Right renal cortex interstitium (tissue), 3 donors: ENCODE measurements at places on chromosomes 2 and 18. TPM values are rescaled to one million over a fixed set of nuclear protein-coding genes. Genes with fewer than 3 reads are reported as not detected.

- no peak for DNase-seq
These were observed 467.0 kb upstream of the PKDCC start for GRCh38 chr2:41580806-41581205.

DNA sequence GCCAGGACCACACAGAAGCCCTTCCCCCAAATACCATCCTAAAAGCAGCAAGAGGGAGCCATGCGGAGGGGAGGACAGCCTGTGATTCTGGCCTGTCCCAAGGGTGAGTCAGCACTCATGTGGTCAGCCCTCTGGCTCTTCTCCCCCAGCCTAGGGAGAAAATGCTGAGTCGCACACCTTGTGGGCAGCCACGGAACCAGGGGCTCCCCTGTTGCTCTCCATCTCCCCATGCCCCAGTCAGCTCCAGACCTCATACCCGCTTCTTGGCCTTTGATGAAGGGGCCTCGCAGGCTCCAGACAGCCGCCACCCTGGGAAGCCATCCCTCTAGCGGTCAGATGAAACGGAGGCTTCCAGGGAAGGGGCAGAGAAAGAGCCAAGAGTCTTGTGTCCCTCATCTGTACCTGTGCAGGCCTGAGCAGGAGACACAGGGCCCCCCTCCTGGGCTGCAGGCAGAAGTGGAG is 181.3 kb upstream of the SIX2 start:
- no peak for DNase-seq

- DNase-seq: no peak
These were observed 185.6 kb downstream of the AGAP1 start for GRCh38 chr2:235679471-235679870.

- no peak for DNase-seq
These were observed 483.9 kb upstream of the DDX18 start for GRCh38 chr2:117330641-117331040.

- DNase-seq: no peak
These were observed 106.4 kb upstream of the SMAD2 start for GRCh38 chr18:48036641-48037421.

- DNase-seq: no peak
These were observed 123.0 kb downstream of the ACAA2 start for GRCh38 chr18:49690312-49690711.

RTP5 gene
- polyA plus RNA-seq: not detected

CPLX4 gene
- polyA plus RNA-seq: 0.22 TPM

PPM1B gene
- polyA plus RNA-seq: 84.3 TPM

BOLL gene
- polyA plus RNA-seq: 0.08 TPM
